ENCODE measurements at places on chromosomes 5 and 9. TPM values are rescaled to one million over a fixed set of nuclear protein-coding genes. Genes with fewer than 3 reads are reported as not detected.

The PCDHGA9 gene
- total RNA-seq: 2.2 TPM

The GPR151 gene
- total RNA-seq: not detected

The PFN3 gene
- not detected for total RNA-seq

The FCN1 gene
- 0.41 TPM for total RNA-seq

DNA sequence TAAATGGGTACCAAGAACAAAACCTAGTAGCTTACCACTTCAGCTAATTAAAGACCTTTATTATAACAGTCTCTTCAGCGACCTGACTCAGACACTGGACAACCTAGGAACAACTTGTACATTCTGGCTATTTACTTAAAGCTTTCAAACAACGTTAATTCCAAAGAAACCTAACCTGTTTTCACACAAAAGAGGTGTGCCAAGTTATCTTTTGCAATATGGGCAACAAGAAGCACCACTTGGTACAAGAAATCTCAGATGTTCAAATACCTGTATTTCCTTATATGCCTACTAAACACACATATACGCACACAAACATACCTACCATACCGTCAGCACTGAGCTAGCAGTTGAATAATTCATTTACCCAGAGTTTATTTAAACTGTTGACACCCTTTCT lies 23.0 kb downstream of the RNF145 start:
- H3K4me3 ChIP-seq: no peak overlapping the region
- H3K4me1 ChIP-seq: peaks cover 7% of the 10 kb centered on the region
- no peaks in the 10 kb centered on the region for H3K27me3 ChIP-seq

DNA sequence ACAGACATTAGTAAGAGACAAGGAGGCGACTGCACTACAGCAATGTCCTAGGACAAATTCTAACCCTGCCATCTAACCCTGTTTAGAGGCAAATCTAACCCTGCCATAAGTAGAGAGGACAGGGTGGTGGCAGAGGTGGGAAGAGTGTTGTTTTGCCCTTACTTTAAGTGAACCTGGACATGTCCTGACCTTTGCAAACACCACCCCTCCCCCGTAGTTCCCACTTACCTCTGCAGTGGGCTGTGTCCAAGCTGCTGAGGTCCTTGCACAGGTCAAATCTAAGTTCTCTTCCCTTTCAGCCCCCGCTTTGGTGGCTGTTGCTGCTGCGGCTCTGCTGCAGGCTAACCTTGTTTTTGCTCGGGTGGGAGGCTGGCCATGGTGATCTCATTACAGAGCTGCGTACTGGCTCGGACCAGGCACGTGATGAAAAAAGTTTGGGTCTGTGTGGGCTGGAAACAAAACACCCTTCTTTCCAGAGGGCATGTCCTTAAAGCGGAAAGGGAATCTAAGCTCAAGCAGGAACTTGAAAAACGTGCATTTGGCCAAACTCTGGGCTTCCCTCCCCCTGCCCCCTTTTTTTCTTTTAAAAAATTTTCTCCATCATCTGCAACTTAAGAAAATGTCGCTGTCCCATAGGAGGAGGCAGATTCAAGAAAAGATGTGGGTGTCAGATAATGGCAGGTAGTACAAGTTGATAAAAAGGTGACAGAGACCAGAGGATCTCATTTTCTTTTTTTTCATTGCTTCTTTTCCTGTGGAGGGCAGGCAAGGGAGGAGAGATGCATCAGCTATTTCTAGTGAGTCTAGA lies at the start of gene FAXDC2:
Gene FAXDC2, minus strand, starts transcription at position 349 of the 808 bp plus-strand sequence. CDS start 12,425 bp downstream, outside the sequence.
- peak; percentile 48 for DNase-seq
- peak within 1 kb of the TSS; percentile 85 for H3K27ac ChIP-seq
- H3K4me1 ChIP-seq: peaks cover 4% of the 10 kb centered on the region
- H3K4me3 ChIP-seq: peak within 1 kb of the TSS; percentile 61

GRCh38 chr5:112245656-112246055 lies 173.4 kb downstream of the EPB41L4A start:
- no peaks in the 10 kb centered on the region for H3K36me3 ChIP-seq
- DNase-seq: no peak
- no peaks in the 10 kb centered on the region for H3K27me3 ChIP-seq
- no peak overlapping the region for H3K4me3 ChIP-seq
- H3K4me1 ChIP-seq: no peaks in the 10 kb centered on the region

GRCh38 chr5:136000932-136001331 lies 27.9 kb upstream of the TGFBI start:
- no peaks in the 10 kb centered on the region for H3K4me1 ChIP-seq
- H3K36me3 ChIP-seq: no peaks in the 10 kb centered on the region
- no peak overlapping the region for H3K4me3 ChIP-seq
- no peak for DNase-seq

DNA sequence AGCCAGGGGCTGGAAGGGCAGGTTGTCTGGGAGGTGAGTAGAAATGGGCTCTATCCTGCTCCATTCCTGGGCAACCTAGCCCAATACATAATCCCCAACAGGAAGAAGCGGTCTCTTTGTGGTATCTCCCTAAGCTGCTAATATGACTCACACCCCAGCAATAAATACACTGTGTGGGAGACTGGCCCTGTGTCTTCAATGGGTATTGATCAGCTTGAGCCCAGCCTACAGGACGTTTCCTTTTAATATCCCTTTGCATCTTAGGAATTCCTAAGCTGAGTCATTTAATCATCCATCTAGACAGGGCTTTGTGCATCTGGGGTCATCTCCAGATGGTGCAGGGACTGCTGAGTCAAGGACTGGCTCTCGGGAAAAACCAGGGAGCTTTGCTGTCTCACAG lies 207.0 kb upstream of the PANK3 start:
- no peaks in the 10 kb centered on the region for H3K4me1 ChIP-seq
- H3K27me3 ChIP-seq: no peaks in the 10 kb centered on the region
- no peaks in the 10 kb centered on the region for H3K36me3 ChIP-seq
- no peak overlapping the region for H3K27ac ChIP-seq
- no peak for DNase-seq
- H3K4me3 ChIP-seq: no peak overlapping the region

- H3K4me1 ChIP-seq: peaks cover 6% of the 10 kb centered on the region
- peak; percentile 31 for DNase-seq
- H3K27me3 ChIP-seq: no peaks in the 10 kb centered on the region
These were observed 58.3 kb upstream of the MOCS2 start for GRCh38 chr5:53167836-53168235.

- H3K4me1 ChIP-seq: no peaks in the 10 kb centered on the region
- no peak overlapping the region for H3K27ac ChIP-seq
- no peak overlapping the region for H3K4me3 ChIP-seq
These were observed 375.5 kb downstream of the TLE1 start for GRCh38 chr9:81313877-81314276.

GRCh38 chr5:68086857-68087256 lies 128.7 kb upstream of the PIK3R1 start:
- no peaks in the 10 kb centered on the region for H3K27me3 ChIP-seq
- peak; percentile 24 for DNase-seq
- no peaks in the 10 kb centered on the region for H3K4me1 ChIP-seq
- no peak overlapping the region for H3K4me3 ChIP-seq
- no peaks in the 10 kb centered on the region for H3K36me3 ChIP-seq

GRCh38 chr5:141515141-141515540 lies 26.3 kb downstream of the PCDHGC5 start:
- no peaks in the 10 kb centered on the region for H3K36me3 ChIP-seq
- H3K4me3 ChIP-seq: no peak overlapping the region
- H3K27ac ChIP-seq: peak overlapping the region; percentile 90
- H3K4me1 ChIP-seq: peaks cover 30% of the 10 kb centered on the region

All from transverse colon (tissue), 4 donors.